ENCODE measurements at places on chromosomes 5 and 9.

DNA sequence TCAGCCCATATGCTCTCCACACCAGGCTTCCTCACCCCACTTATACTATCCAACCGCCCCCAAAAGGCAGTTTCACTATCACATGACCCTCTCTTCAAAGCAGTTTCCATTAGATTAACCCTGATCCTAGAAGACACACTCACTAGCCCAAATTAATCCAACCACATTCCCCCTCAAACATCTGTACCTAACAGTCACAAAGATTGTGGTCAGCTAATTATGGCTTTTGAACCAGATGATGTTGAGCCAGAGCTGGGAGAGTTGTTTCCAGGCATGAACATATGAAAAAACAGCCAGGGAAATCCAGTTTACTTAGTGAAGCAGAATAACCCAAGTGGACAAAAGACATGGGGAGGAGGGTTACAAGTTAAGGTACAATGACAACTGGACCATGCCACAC, 131.2 kb downstream of the SPOCK1 start:
- DNase-seq, result no peak

DNA sequence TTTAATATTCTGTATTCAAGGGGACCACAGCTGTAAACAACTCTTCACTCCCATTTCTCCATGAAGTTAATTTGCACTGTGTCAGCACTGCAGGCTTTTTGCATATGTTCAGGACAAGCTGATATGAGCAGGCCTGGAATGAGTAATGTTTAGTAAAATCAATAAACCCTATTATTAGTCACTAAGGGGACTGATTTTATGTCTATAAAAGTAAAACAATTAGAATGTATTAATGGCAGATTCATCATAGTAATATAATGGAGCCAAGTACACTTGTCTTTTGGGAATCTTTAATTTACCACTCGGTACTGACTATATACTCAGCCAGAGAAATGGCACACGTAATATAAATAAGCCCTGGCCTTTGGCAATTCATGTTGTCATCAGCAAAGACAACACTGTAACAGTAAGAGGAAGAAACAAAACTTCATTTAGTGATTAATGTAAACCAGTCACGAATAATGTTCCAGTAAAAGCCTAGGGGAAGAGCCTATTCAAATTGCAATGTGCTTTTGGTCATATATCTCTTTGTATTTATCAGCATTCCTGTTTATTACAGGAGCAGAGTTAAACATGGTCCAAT, 111.6 kb downstream of the ZNF608 start:
- DNase-seq, result no peak

- no peak for DNase-seq
Measured at GRCh38 chr5:178147406-178147805, 6.3 kb downstream of the NHP2 start.

DNA sequence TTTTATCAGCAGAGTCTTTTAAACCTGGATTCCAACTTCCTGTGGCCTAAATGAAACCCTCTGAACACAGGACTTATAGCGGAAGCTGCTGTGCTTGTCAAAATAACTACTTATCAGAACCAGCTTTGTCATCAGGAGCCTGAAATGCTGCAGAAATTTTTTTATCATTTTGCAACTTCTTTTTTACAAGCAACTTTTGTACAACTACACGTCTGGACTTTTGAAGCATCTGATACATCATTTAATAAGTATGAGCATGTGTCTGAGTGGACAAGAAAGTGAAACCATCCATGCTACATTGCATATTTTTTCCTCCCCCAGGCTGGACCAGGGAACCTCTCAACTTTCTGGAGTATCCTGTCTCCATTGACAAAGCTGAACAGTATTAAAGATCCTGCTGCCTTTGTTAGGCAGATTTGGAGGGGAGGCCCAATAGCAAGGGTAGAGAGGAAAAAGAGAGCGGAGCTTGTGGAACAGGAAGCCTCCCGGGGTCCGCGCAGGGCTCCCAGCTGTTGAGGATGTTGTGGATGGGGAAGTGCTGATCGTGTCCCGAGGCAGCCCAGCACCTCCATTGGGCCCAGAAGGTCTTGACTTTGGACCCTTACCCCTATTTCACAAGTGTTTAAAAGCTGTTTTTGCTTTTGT, 196.6 kb downstream of the MSX2 start:
- no peak for DNase-seq

GRCh38 chr5:165333623-165334022, 1828.2 kb downstream of the MAT2B start:
- DNase-seq, result no peak

DNA sequence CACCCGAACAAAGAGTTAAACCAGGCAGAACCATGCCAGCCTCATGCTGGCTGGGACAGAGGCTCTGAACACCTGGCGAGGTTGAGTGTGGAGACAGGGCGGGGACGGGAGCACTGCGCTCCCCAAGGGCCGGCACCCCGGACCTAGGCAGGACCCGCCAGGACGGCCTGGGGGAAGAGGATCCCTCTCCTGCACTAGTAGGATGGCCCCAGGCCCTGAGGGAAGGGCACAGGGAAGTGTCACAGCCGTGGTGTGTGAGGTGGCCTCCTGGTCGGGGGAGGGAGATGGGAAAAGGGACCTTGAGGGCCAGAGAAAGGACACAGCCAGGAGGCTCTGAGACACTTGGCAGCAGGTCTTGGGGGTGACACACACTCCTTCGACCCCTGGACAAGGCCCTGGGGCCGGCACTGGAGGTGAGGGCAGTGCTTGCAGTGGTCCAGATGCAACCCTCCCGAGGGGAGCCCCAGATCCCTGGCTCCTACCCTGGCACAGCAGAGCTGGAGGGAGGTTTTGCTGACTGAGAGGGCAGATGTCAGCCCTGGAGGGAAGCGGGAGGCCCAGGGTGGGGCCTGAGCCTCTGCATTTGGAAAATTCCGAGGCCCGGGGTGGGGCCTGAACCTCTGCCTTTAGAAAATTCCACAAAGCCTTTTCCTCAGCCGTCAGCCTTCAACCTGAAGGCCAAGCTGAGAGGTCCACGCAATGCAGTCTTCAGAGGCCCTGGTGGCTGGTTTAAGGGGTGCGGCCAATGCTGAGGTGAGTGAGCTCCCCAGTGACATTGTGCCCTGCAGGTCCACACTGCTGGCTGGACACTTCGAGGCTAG, 24.8 kb upstream of the TERT start:
- DNase-seq, result no peak

DNA sequence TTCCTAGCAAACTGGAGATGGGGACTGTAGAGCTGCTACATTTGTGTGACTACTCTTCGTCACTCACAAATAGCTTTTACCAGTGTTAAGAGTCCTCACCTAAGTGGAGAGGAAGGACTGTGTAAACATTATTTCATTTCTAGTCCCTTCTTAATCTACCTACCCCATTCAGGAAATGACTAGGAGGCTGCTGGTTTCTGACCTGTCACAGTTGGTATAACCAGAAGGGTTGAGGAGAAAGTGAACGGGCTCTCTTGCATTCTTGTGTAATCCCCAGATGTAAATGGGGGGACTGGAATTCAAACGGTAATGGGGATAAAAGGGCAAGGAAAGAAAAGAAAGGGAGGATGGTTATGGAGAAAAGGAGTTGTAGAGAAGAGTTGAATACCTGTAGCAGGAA, 35.4 kb upstream of the BNIP1 start:
- DNase-seq, result no peak

GRCh38 chr5:100270023-100270771, 265.0 kb upstream of the FAM174A start:
- no peak for DNase-seq

DNA sequence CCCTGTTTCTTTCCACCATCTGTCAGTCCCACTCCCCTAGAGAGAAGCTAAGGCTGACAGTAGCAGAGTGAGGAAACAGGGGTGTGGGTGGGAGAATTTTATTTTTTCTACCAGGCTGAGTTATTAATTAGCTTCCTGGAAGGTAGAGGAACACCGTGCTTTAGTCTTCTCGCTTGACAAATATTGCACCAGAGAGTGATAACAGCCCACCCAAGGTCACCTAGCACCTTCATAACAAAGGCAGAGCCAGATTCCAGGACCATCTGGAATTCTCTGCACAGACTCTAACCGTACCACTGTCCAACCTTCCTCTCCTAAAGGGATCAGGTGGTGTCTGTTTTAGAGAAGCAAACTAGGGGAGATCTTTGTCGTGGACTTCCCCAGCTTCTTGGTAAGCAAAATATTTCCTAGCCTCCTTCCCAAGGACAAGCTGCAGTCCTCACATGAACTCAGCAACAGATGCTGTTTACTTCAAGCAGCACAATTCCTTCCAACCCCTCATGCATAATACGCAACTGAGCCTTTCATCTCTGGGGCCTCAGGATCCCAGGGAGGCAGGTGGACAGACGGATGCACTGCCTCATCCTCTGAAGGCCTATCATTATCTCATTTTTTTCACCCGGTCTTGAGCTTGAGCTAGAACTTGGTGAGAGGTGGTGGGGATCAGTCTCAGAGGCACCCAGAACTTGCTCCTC, 308.7 kb upstream of the BRINP1 start:
- no peak for DNase-seq

- DNase-seq, result no peak
Measured at GRCh38 chr5:94240134-94240533, 378.3 kb downstream of the KIAA0825 start.

GRCh38 chr5:131218392-131218791, 45.5 kb upstream of the CDC42SE2 start:
- no peak for DNase-seq

DNA sequence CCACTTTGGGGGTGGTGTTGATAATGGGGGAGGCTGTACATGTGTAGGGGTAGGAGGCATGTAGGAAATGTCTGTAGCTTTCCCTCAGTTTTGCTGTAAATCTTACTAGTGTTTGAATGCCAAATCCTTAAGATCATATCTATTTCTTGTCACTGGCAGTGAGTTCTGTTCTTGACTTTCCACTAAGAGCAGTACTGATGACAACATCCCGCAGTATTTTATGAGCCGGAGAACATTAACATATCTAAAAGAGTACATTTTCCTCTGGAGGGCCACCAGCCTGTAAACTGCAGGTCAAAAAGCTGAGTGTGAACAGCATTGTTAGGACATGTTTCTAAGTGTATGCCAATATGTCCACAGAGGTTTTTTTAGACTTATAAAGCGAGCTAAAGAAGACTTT, 2.5 kb upstream of the HSPB3 start:
- DNase-seq, result no peak

DNA sequence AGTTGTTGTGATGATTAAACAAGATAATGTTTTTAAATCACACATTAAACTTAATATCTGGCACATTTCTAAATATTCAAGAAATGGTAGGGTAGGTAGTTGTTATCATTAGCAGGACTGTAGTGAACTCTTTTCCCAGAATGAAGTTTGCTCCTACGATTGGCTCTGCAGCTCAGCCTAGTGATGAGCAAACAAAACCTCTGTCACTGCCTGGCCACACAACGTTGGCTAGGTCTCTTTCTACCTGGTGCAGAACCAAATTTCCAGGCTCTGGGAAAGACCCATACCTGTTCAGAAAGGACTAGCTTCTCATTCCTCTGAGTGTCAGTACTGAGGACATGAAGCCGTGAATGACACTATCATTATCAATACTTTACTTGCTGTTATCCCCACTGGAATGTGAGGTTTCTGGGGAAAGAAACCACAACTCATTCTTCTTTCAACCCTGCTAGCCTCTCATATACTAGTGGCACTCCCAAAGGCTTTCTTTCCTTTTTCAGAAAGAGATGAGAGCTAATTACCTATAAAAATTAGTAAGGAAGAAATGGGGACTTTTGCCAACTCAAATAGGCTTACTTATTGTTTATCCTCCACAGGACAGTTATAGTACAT, 219.3 kb upstream of the TRIM32 start:
- DNase-seq, result no peak

DNA sequence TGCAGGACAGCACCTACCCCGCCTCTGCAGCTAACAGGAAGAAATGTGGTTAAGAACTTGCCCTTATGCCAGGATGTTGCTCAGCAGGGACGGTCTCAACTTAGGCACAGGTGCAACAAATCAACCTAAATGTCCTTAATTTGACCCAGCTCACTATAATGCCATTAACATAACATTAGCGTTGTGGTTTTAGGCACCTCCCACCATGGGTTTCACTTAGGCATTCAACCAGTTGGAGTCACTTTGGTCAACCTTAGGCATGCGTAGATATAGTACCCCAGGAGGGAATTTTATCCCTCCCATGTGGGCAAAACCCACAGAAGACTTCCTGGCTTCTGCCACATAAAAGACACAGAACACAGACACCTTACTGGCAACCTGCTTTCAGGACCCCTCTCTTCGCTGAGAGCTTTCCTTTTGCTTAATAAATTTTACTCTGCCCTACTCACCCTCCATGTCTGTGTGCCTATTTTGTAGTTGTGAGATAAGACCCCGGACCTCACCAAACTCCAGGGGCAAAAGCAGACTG, 8.7 kb upstream of the ERAP1 start:
- peak; percentile 19 for DNase-seq

DNA sequence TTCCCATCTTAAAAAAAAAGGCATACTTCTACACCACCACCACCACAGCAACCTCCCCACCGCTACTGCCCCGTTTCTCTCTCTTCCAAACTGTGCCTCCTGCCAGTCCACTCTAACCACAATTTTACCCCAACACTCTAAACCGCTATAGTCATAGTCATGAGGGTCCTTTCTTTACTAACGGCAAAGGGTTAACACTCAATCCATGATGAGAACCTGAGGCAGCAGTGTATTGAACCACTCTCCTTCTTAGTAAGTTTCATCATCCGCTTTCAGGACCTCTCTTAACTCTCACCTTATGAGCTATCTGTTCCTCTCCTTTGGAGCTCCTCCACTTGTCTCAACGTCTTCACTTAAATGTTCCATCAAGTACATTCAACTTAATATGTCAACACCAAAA, 34.0 kb downstream of the IDNK start:
- DNase-seq, result no peak

- DNase-seq, result no peak
Measured at GRCh38 chr9:36913393-36914211, 120.5 kb downstream of the PAX5 start.

DNA sequence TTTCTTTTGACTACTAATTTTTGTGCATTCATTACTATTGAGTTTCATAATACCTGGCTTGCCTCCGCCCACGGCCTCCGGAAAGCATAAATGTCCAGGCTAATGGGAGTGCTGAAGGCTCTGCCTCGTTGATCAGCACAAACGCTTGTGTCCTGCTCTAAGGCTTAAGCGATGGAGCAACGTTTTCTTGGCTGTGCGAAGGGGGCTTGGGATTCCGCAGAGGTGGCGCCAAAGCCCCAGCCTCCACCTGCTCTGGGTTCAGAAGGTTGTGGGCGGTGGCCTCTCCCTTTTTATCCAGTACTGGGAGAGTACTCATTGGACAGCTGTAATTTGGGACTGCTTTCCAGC, 19.7 kb downstream of the ANXA2R start:
- no peak for DNase-seq

DNA sequence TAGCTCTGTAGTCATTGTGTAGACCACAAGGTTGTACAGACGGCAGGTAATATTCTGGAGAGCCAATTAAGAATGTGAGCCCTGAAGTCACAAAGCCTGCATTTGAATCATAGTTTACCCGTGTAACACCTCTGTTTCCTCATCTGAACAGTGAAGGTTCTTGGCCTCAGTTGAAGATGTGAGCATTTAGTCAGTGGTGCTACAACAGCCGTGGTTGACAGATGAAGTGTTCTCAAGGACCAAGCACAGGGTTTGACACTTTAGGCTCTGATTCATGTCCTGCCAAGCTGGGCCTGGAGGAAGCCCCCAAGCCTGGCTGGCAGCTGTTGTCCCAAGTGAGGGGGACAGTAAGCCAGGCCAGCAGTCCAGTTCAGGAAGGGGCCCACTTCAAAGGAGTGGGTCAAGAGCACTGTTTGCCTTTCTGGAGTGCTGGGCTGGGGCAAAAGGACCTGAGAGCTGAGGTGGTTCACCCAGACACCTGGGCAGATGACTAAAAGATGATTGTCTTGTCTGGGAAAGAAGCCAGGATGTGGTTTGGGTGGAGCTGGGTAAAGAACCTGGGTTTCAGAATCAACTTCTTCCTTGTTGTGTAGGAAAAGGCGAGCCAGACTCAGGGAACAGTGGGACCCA, 20.7 kb downstream of the FAXDC2 start:
- no peak for DNase-seq

Measured in stimulated activated CD8-positive, alpha-beta memory T cell treated with anti-CD3 and anti-CD28 coated beads, Interleukin-4, amount 100 ng/mL, for 4 hours (primary cell).